ENCODE measurements at places on chromosomes 5 and 9.

GRCh38 chr5:150763023-150763769 is 4.4 kb upstream of the DCTN4 start:
- DNase-seq: no peak

DNA sequence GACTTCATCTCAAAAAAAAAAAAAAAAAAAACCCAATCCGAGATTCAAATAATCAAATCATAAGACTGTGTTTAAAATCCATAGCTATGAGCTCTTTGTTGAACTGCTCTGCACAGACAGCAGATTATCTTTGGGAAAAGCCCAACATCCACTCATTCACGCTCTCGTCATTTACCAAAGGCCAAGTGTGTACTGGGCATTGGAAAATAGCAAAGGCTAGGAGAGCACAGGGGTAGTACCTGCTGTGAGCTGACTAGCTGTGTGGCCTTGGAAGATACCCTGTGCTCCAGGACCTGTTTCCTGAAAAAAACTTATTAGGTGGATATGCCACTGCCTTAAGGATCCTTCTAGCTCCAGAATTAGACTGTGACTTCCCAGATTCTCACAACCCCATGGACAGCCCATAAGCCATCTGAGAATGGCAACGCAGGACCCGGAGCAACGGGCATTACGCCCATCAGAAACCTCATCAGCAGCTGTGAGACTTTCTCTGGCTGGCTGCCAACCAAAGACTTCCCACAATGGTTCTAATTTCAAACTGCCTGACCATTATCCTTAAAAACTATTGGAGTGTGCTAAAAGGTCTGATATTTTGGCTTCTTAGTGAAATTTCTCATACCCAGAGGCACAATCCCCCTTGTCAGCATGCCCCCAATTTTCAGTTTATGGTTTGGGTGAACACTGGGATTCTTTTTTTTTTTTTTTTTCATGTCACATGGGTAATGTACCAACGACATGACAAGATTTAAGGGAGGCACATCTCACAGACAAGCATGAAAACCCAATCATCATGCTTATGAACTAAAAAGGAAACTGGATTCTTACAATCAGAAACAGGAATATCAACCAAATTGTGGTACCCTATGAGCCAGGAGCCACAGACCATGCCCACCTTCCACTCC is 16.8 kb downstream of the SERINC5 start:
- no peak for DNase-seq

GRCh38 chr9:108666240-108666784 is 189.5 kb downstream of the ACTL7B start:
- DNase-seq: no peak

DNA sequence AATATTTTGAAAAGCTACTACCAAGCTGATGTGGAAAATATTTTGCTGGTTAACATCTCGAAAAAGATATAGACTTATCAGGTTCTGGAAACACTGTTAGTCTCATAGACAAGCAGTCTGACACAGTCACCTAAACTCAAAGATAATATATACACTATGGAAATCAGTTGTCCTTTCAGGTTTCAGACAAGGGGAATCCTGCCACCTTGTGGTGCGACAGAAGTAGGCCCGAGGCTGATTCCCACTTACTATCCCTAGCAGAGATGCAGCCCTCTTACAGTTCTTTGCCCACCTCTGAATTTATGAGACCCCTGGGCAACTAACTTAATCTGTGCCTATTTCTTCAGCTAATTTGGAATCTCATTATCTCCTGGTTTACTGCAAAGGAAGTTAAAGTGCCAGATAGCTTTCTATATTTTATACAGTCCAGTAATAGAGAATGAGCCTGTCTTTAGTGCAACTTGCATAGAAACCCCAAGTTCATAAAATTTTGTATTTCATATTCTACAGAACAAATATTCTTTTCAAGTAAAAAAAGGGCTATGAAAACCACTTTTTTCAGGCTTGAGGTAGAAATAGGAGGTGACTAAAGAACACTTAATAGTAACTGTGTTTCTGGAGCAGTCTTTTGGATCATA is 16.9 kb downstream of the RAD1 start:
- peak; percentile 33 for DNase-seq

- DNase-seq: no peak
Observed at GRCh38 chr5:78808380-78808779, 159.8 kb upstream of the LHFPL2 start.

- no peak for DNase-seq
Observed at GRCh38 chr5:176819476-176819875, 9.1 kb downstream of the UNC5A start.

DNA sequence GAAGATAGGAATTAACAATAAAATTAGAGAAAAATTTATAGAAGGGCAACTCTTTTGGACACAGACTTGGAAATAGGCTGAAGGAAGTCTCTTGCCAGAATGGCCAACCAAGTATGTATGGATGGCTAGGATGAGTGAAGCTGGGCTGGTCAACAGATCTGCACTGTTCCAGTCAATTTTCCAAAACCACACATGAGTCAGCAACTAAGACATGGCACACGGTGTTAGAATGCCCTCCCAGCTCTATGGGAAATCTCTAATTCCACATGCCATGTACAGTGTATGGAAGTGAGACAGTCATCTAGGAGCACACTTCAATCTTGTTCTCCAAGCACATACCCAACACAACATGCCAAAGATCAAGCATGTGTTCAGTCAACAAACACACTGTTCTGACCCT is 129.6 kb downstream of the GLIS3 start:
- DNase-seq: no peak

- no peak for DNase-seq
Observed at GRCh38 chr5:59446356-59446755, 447.2 kb downstream of the PDE4D start.

DNA sequence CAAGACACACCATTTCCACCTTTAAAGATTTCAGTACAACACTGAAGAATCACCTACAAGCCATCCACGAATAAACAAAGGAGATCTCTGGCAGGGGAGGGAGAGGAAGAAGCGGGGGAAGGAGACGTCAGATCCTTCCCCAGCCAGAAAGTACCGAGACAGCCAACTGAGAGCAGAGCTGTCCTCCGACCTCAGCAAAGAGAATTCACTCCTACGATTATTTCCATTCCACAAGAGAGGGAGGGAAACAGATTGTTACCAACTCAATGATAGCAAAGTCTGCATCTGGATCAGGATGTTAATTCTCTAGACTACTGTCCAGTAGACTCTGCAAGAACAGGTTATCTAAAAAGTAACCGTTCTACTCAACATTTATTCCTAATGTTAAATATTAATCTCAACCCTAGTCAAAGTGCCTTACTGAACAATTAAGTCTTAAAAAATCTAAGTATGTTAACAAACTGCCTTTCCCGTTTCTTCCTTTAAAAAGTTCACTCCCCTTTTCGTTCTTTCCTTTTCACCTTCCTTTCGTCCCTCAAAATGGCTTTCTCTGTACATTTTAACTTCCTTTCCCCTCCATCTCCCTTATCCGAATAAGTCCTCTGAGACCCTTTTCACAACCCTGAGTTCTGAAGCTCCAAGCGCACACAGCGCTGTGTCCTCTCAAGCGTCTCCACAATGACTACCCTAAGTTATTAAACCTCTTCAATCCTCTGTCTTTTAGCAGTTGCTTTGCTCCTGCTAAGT is 1.4 kb downstream of the CHD1 start:
- no peak for DNase-seq

DNA sequence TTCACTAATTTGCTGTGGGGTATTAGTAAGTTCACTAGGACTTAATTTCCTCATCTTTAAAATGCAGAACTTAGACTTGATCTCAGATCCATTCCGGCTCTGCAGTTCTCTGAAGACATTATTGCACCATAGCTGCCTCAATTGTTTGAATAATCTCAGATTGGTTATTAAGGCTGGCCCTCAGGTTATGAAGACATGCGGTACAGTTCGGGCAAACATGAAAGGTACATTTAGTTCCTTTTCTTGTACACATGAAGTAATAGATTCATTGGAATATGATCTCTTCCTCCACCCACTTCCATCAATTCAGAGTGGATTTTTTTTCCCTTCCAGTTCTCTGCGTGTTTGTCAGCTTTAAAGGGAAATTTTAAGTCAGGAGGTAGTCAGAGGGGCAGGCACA is 28.0 kb downstream of the ATP6V0E1 start:
- no peak for DNase-seq

DNA sequence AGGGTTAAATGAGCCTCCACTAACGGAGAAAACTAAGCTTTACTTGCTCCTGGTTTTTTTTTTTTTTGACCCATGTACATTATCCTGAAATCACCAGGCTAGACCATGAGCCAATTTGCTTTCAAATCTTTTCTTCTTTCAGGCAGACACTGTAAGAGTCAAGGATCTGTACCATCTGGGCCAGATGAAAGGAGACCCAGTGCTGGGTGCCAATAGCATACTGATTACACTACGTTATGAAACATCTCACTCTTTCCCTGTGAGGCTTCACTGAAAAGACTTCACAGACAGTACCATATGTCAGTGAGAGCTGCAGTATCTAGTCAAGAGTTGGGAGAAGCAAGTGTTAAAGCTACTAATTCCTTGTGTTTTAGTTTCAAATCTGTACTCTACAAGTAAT is 161.2 kb upstream of the PTPRD start:
- no peak for DNase-seq

- DNase-seq: no peak
Observed at GRCh38 chr5:101843055-101843454, 453.0 kb downstream of the SLCO4C1 start.

- no peak for DNase-seq
Observed at GRCh38 chr9:120904061-120904977, 22.3 kb downstream of the TRAF1 start.

GRCh38 chr5:125056671-125057485 is 310.4 kb upstream of the ZNF608 start:
- no peak for DNase-seq

GRCh38 chr9:121888438-121888775 is 204.7 kb downstream of the TTLL11 start:
- no peak for DNase-seq

GRCh38 chr9:88092797-88093331 is 45.4 kb downstream of the SPATA31C2 start:
- DNase-seq: no peak

- DNase-seq: no peak
Observed at GRCh38 chr5:43037636-43038495, 2.3 kb downstream of the ANXA2R start.

DNA sequence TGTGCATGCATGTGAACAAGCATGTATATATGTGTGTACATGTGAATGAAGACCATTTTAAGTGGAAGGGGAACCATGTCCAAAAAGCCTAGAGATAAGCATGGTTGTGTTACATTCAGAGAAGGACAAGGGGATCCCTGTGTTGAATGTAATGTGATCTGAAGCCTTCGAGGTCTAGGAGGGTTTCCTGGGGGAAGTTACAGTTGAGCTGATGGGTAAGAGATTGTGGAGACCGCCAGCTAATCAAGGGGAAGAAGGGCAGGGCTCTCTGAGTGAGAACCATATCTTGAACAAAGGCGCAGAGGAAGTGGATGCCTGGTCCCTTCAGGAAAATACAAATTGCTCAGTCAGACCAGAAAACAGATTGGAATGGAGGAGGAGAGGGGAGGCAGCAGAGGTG is 45.5 kb upstream of the TNFSF15 start:
- no peak for DNase-seq

- no peak for DNase-seq
Observed at GRCh38 chr9:121242219-121242958, 25.6 kb upstream of the GSN start.

DNA sequence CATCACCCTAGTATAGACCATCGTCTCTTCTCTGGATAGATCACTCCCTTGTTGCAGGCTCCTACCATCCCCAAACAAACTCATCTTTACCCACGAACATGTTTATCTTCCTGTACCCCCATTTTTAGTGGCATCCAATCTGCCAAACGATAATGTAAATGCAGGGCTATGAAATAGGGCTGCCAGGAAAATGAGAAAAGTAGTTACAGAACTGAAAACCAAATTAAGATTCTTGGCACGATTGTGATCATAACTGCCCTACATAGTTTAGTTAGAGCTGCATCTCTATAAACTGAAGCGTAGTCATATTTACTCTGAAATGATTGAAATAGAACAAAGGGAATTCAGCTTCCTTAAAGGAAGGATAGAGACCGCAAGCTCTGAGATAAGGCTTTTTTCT is 26.1 kb downstream of the ABITRAM start:
- no peak for DNase-seq

- DNase-seq: no peak
Observed at GRCh38 chr9:95460518-95461164, 56.1 kb downstream of the PTCH1 start.

DNA sequence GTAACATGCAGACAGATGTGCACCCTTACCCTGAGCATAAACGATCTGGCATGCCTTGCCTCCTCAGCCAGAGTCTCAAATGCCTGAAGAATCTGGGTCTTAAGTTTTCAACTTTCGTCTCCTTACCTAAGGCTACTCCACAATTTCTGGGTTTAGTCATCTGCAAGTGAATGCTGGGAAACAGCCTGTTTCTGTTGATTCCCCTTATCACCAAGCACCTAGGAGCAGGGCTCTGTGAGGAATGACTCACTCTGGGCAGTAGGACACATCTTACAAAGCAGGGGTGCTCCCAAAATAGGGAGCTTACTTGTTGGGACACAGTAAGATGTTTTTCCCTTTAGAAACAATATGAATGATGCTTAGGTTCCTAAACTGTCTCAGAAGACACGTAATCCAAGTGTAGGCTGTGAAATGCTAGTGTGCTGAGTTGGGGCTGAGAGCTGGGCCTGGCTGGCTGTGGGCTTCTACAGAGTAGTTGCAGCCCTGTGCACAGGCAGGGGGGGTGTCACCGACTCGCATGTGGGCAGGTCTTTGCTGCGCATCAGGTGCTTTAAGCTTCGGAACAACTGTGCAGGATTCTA is 58.0 kb downstream of the DAP start:
- DNase-seq: no peak

DNA sequence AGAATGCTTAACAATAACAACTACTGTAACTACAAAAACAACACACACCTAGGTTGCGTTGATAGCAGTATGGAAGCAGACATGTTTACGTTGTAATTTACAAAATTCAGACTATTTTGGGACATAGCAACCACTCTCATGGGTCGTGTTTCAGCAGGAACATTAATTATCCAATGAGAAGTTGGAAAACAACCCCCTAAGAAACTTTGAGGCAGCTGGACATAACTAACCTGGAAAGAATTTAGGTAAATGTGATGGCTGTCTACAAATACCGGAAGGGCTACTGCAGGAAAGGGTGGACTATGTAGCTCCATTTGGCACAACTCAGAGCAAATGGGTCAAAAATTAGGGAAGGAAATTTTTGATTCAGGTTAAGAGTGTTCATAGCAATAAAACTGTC is 409.3 kb downstream of the ADGRV1 start:
- no peak for DNase-seq
